Chondrocyte (in vitro differentiated cells): ENCODE measurements at places on chromosomes 1 and 21.

- DNase-seq = no peak
Observed at GRCh38 chr21:34701726-34702125, 32.9 kb downstream of the CLIC6 start.

DNA sequence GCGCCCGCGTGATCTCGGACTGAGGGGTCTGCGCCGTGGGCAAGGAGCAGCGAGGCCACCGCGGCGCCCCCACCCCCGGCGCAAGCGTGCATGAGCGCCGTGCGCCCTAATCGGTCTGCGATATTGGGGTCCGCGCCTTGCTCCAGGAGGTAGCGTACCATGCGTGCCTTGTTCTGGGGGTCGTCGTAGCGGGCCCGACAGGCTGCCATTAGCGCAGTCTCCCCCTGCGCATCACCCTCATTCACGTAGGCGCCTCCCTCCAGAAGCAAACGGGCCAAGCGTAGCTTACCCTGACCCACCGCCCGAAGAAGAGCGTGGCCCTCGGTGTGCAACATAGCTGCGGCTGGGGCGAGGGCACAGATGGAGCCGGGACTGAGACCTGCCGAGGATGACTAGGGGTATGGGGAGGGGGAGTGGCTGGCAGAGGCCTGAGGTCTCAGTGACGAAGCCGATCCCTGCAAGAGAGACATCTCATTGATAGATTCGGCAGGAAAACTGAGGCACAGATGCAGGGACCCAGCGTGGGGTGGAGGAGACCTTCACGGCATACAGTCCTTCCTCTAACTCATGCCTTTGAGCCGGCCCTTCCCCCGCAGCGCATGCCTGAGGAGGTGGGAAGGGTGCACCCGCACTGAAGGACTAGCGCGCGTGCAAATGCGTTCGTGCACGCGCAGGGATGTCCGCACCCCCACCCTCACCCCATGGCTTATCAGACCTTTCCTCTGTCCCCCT, 2.8 kb downstream of the ANKRD34A start:
- DNase-seq = no peak

DNA sequence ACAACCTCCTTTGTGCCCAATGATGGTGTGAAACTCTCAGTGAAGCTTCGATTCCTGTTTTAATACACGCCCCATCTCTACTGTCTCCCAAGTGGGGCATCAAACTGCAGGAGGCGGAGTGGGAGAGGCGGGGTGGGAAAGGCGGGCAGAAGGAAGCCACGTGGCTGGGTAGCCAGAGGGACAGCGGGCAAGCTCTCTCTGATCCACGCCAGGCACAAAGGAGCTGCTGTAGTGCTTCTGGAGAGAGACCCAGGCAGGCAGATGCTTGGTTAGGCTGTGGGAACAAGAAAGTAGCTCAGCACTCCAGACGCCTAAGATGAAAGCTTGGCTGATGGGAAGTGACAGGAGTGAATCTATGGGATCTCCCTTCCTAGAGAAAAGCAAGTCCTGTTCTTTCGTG, 25.7 kb downstream of the TRIM67 start:
- DNase-seq = no peak

- DNase-seq = no peak
Observed at GRCh38 chr1:206658264-206658980, 23.1 kb downstream of the DYRK3 start.

DNA sequence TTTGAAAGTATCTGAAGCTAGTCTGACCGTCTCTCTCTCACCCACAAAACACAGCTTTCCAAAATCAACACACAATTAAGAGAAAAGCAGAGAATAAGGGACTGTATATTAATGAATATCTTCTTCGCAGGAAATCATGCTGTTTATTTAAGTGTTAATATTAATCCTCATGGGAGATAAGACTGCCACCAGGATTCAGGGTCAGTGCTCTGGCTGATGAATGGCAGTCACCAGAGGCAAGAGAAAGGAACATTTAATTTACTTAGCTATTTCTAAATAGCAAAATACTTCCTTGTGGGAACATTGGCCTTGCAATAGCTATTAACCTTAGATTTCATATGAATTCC, 2.2 kb downstream of the SCYL3 start:
- no peak for DNase-seq

- DNase-seq = no peak
Observed at GRCh38 chr1:159743651-159744410, 29.4 kb upstream of the CRP start.

- no peak for DNase-seq
Observed at GRCh38 chr21:29335720-29336119, 37.0 kb downstream of the BACH1 start.

DNA sequence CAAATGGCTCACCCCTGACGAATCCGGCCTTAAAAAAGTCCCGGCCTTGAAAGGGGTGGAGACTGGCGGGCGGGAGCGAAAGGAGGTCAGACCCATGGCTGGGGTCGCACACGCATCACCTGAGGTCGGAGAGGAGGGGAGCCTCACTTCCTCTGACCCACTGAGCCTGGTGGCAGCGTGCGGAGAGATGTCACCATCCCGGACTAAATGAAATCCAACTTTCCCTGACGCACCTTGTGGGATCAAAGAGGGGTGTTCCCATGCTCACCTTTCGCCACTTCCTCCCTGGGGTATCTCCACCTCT, 709 bp upstream of the SLC41A1 start:
- DNase-seq = no peak

- no peak for DNase-seq
Observed at GRCh38 chr1:89894210-89895201, 73.7 kb downstream of the LRRC8D start.

DNA sequence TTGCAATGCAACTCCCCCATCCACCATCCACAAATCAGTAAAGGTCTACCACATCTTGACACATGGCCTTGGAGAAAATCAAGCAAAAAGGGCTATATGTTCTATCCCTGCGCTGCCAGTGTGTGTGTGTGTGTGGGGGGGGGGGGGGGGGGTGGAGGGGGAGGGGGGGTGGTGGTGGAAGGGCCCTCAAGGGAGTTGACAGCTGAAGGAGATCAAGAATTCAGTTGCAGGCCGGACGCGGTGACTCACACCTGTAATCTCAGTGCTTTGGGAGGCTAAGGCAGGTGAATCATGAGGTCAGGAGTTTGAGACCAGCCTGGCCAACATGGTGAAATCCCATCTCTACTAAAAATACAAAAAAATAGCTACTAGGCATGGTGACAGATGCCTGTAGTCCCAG, 37.6 kb upstream of the CLIC4 start:
- no peak for DNase-seq

DNA sequence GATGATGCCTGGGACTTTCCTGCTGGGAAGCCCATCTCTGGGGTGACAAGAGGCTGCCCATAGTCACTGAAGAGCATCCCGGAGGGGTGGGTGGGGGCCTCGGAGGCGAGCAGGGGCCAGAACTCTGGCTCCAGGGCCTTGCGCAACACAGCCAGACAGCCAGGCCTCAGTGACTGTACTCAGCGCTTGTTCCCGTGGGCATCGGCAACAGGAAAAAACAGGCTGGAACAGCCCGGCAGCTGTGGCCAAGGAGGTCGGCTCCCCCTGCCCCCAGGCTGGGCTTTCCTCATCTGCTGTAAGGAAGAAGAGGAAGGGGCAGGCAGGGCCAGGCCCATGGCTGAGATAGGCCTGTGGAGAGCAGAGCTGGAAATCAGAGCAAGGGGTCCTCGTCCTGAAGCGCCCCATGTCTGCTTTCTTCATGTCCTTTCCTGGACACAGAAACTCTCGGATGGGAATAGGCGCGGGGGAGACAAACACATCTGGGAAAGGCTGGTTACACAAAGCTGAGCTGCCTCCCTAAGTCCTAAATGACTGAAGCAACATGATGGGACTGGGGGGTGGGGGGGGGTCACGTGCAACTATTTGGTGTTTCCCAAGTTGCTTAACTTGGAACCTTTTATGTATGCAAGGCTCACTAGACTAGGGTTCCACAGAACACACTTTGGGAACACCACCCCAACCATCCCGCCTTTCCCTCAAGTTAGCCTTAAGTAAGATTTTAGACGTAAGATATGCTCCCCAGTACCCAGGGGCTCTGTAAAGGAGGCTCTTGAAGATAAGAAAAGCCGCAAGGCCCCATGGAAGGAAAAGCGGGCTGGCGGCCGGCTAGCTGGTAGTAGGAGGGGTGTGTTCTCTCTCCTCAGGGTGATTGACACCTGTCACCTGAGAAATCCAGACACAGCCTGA, 30.7 kb downstream of the HSPG2 start:
- DNase-seq = no peak

DNA sequence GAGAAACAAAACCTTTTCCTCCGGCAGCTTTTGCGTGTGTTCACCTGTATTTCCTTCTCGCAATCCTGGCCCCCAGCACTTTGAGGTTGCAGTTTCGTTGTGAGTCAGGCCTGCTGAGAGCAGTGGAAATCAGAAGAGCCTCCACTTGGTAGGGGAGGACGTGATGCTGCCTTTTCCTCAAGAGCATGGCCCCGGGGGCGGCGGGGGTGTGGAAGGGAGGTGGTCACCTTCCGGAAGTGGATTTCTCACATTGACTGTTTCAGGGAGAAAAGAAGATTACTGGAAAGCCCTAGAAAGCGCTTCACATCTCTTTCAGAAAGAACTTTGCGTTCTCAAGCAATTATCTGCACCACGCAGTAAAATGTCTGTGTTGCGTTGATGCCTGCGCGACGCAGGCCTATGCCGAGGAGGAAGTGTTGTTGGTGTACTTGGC, 12.2 kb upstream of the IL10 start:
- DNase-seq = no peak

GRCh38 chr1:33241866-33242265, 14.4 kb upstream of the ZNF362 start:
- no peak for DNase-seq

DNA sequence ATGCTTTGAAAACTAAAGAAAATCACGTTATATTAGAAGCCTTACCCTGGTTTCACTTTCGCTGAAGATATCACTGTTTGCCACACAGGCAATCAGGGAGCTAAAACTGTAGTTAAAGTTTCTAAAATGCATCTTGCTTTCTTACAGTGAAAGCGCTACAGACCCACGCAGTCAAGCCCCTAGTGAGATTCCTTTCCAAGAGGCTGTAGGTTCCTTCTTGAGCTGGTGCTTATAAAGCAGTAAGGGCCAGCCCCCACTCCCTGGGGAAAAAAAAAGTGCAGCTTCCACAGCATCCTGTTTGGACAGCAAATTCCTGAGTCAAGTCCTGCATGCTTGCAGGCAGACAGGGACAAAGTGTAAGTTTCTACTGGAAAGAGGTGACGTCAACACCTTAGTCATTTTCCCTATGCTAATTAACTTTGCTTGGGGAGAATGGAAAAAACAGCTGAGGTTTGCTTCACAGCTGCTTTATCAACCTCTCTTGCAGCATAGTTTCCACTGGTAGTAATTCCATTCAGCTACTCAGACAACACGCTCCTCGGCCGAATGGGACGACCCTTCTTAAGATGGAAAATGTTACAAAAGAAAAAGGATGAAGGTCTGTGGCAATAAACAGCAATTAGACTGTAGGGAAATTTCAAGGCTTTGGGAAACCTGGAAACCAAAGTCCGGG, 14.7 kb upstream of the KCNE1 start:
- no peak for DNase-seq

GRCh38 chr1:2635361-2636010, 2.7 kb upstream of the MMEL1 start:
- DNase-seq = no peak

GRCh38 chr1:155008015-155008941, 5.7 kb downstream of the ZBTB7B start:
- DNase-seq = no peak

GRCh38 chr1:157652859-157653493, 47.6 kb downstream of the FCRL3 start:
- no peak for DNase-seq

DNA sequence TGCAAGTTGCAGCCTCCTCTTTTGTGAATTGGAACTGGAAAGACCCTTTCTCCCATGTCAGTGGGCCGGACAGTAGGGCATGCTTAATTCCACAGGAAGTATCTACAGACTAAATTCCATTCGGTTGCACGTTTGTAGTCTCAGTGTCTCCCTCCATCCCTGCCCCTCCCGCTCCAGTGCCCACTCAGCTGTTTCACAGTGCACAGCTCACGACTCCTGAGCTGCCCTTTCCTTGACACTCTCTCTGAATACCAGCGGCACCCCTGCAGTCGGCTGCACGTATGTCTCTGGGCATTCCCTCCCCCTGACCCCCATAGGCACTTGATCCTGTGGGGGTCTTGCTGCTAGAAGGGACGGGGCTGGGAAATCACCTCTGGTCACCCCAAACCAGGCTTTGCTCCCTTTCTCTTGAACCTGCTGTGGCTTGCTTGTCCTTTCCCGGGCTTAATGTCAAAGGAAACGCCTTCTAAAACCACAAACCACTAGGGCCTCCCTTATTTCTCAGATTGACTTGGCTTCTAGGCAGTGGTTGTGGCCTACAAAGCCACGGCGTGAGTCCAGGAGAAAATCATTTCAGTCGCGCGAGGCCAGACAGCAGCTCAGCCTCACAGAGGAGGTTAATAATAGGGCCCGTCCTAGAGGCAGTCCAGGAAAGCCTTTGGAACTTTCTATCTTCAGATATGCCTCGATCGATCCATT, 365.3 kb upstream of the PROX1 start:
- no peak for DNase-seq

GRCh38 chr1:34781844-34782391, 904 bp downstream of the GJB3 start:
- DNase-seq = no peak
